ENCODE measurements at places on chromosomes 6 and 20.

- DNase-seq = no peak
Observed at GRCh38 chr20:49607568-49607967, 39.6 kb upstream of the PTGIS start.

- DNase-seq = no peak
Observed at GRCh38 chr6:149925253-149925973, 2.5 kb upstream of the RAET1G start.

- DNase-seq = no peak
Observed at GRCh38 chr6:128964233-128964755, 81.4 kb downstream of the LAMA2 start.

DNA sequence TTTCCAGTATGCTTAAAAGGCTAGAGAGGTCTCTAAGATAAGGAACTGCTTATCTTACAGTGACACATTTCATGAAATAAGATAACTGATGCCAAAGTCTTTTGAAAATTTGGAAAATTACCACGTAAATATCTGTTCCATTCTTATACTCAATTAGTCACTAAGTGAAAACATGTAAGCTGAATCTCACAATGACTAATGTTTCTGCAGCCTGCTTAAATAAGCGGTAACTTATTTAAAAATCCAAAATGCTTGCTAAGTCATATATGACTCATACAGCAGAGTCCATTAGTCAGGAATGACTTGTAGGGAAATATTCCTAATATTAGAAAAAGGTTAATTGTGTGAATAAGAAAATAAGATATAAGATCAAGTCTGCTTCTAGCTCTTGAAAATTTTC, 27.8 kb upstream of the LGSN start:
- DNase-seq = no peak

GRCh38 chr6:56245903-56246351, 1.5 kb downstream of the COL21A1 start:
- DNase-seq = no peak

DNA sequence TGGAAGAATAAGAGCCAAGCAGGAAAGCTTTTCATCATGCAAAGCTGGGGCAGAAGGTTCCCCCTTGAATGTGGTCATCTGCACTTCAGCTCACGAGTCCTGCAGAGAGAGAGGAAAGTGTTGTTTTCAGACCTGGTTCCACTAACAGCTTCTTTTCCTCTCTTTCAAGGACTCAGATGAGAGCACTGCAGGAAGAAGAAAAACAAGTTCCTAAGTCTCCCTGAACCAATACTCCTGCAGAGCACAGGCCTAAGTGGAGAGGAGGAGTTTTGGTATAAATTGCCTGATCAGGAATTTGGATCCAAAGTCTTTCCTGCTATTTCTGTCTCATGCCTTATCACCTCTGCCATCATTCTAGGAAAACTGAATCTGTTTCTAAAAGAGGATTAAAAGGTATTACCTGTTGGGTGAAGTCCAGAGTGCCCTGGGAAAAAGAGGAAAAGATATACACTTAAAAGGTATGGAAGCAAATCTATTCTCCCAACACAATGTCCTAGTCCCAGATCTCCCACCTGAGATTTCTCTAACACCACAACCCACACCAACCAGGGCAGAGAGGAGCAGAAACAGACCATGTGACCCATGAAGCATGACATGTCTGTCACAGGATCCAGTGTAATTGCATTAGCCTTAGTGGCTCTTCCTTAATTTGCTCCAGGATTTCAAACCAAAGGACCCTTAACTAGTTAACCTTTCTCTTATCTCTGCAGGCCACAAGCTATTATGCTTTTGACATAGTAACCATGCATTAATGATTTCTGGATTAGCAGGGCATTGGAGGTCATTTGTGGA, 12.2 kb downstream of the HLA-DRB5 start:
- DNase-seq = no peak

GRCh38 chr20:16563066-16563806, 10.0 kb downstream of the KIF16B start:
- DNase-seq = no peak

DNA sequence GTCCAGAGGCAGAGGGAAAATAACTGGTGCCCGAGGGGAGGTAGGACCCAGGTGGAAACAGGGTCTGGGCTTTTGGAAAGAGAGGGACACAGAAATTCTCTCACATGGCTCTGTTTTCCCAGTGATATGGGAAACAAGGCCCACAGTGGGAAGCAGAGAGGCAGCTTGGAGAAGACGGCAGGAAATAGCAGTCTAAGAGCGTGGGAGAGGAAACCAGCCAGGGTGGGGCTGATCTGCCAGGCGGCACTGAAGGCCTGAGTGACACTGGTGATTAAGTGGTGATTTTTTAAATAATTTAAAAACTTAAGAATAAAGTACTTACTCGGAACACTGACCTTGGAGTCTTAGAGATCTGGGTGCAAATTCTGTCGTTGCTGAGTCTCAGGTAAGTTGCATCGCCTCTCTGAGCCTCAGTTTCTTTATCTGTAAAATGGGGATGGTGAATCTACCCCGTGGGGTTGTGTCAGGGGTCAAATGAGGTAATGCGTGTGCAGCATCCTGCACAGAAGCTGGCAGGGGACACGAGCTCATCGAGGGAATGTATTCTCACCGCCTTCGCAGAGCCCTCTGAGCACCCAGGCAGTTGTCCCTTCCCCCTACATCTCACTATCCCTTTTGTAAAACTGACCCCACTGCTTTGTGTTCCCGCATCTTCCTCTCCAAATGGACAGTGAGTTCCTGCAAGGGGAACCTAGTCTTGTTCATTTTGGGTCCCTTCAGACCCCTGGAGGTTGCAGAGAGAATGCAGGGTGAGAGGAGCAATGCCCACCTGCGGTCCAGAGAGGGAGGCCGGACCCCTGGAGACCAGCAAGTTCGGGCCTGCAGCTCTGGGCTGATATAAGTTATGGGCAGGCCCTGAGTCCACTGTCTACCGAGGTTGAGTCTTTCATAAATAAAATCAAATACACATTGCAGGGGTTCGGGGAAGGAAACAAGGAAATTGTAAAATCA, 228.6 kb upstream of the PMEPA1 start:
- DNase-seq = no peak

GRCh38 chr6:89242574-89243330, 25.6 kb upstream of the GABRR1 start:
- DNase-seq = no peak

GRCh38 chr20:63743210-63743970, 3.8 kb downstream of the SLC2A4RG start:
- no peak for DNase-seq

GRCh38 chr6:79864001-79864400, 83.4 kb downstream of the ELOVL4 start:
- no peak for DNase-seq

DNA sequence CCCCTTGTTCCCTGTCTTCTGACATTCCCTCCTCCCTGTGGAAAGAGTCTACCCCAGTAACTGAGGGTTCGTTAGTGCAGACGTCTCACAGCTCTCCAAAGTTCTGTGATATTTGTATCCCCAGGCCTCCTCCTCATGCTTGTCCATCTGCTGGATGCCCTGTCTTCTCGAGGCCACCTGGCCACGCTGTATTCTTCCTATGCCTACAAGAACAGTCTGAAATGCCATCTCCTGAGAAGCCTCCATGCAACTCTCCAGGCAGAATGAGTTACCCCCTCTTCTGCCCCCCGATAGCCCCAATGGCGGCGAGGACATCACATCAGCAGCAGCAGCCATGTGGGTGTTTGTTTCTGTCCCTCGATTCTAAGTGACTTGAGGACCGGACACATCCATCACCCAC, 9.3 kb downstream of the ULBP2 start:
- no peak for DNase-seq

- no peak for DNase-seq
Observed at GRCh38 chr6:54910921-54911320, 64.3 kb downstream of the FAM83B start.

DNA sequence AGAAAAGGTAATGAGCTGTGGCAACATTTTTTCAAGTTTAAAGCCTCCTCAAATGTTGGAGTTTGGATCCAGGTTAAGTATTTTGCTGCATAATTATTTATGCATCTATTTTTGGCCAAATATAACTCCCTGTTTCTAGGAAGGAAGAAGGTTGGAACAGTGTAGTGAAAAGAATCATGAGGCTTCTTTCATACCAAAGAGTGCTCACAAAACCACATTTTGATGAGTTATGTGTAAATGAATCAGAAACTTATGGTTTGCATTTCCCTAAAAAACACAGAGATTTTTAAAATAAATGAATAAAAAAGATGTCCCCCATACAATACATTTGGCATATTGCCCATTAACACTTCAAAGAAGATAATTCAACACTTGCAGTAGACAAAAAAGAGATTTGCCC, 246.9 kb upstream of the PRDM1 start:
- no peak for DNase-seq

DNA sequence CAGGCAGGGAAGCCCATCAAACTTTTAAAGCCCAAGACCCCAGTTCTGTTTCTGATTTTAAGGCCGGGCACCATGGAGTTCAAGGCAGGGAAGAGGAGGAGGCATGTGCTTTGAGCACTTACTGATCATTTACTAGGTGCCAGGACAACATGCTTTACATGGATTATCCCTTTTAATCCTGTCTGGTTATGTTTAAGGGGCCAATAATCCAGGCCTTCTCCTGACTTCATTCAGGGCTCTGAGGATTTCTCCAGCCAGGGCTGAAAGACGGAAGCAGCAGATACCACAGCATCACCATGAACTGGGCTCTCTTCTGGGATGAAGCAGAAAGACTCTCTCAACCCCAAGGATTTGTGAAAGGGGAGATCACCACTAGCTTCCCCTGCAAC, 4.1 kb downstream of the CCND3 start:
- DNase-seq = no peak

DNA sequence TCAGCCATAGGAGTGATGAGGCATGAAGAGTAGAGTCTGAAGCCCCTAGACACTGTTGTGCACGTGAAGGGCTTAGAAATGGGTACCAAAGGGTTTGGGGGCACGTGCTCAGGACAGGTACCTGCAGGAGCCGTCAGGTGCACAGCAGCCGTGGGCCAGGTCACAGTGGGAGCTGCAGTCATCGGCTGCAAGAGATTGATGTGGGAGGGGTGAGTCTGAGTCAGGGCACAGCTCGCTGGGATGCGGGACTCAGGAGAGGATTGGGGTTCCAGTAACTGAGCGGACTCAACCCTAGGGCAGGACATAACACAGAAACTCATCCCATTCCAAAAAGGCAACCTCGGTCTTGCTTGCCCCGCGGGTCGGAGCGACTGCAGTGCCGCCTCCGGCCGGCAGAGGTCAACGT, 1.1 kb downstream of the DLK2 start:
- DNase-seq = peak; percentile 68

- DNase-seq = no peak
Observed at GRCh38 chr6:127210725-127211124, 55.9 kb upstream of the RNF146 start.

DNA sequence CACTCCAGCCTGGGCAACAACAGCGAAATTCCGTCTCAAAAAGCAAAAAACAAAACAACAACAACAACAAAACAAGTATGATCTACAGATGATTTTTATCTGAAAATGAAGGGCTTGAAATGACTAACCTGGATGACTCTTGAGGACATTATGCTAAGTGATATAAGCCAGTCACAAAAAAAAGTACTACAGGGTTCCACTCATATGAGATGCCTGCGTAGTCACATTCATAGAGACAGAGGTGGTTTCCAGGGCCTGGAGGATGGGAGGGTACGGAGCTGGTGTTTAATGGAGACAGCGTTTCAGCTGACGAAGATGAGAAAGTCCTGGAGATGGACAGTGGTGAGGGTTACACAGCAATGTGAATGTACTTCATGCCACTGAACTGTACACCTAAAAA, 8.3 kb upstream of the INSM1 start:
- DNase-seq = no peak

DNA sequence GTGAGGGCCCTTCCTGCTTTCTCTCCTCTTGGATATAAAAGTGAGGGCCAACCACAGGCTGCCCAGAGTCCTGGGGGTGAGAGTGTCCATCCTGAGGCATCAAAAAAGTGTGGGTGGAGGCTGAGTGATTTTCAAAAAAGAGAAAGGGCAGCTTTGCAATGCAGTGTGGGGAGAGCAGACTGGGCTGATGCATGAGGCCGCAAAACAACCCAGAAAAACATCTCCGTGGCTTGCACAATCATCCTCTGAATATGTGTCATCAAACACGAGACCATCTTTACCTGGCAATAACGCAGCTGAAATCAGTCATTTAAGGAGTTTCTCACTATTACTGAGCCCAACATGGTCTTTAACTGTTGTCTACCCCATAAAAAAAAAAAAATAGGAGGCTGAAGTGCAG, 191.2 kb upstream of the SOX4 start:
- peak; percentile 30 for DNase-seq

DNA sequence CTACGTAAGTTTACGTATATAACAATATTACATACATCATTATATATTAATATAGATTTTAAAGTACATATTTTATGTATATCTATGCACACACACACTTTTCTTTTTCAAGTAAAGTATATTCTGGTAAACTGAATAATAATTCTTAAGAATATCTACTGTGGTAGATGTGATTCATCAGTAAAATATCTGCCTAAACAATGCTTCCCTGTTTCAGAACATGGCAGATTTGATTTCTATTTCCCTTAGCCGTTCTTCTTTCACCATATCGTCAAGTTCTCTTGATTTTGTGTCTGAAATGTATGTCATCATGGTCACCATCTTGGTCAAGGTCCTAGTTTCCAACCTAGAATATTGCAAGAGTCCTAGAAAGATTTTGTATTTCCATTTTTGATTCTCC, 195.6 kb downstream of the HDGFL1 start:
- no peak for DNase-seq

DNA sequence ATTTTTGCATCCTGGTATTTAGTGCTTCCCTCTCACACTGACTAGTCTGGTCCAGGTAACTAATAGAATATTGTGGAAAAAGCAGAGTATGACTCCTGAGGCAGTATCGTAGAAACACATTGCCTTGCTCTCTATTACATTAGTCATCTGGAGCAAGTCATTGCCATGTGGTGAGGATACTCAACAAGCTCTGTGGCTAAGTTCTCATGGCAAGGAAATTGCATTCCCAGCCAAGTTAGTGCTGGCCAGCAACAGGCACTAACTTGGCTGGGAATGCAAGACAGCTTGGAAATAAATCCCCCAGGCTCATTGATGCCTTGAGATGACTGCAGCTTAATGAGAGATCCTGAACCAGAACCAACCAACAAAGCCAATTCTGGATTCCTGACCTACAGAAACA, 39.7 kb upstream of the HTR1B start:
- no peak for DNase-seq

- DNase-seq = no peak
Observed at GRCh38 chr20:57396984-57397692, 5.9 kb downstream of the RBM38 start.

GRCh38 chr6:122610690-122611455, 668 bp downstream of the PKIB start:
- DNase-seq = no peak

GRCh38 chr6:143241111-143241510, 180.4 kb downstream of the AIG1 start:
- DNase-seq = no peak

DNA sequence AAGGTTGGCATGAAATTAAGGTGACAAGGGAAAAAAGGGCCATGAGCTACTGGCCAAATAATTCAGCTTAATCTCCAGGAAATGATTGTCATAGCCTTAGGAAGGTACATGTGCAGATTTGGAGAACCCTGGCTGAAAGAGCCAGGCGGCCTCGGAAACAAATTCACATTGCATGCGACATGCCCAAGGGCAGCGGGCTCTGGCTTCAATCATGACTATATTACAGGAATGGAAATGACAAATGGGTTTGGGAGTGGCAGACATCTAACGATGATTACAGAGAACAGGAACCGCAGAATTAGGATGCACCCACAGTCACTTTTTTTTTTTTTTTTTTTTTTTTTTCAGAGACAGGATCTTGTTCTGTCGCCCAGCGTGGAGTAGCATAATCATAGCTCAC, 112.4 kb upstream of the SALL4 start:
- no peak for DNase-seq
